Suprapubic skin (tissue), 4 donors: ENCODE measurements at places on chromosomes 1 and 21.

- no peak for DNase-seq
These were observed 3.6 kb upstream of the UBE2G2 start for GRCh38 chr21:44805226-44805625.

- peak; percentile 65 for DNase-seq
These were observed 1.8 kb downstream of the TXNIP start for GRCh38 chr1:145994391-145995120.

GRCh38 chr1:22488319-22488718 lies 36.7 kb downstream of the ZBTB40 start:
- DNase-seq: no peak

- no peak for DNase-seq
These were observed 37.4 kb downstream of the LRRC52 start for GRCh38 chr1:165580931-165581871.

- DNase-seq: no peak
These were observed 9.1 kb downstream of the LGALS8 start for GRCh38 chr1:236532850-236533249.

- DNase-seq: no peak
These were observed 93.0 kb downstream of the HFM1 start for GRCh38 chr1:91311672-91312071.

DNA sequence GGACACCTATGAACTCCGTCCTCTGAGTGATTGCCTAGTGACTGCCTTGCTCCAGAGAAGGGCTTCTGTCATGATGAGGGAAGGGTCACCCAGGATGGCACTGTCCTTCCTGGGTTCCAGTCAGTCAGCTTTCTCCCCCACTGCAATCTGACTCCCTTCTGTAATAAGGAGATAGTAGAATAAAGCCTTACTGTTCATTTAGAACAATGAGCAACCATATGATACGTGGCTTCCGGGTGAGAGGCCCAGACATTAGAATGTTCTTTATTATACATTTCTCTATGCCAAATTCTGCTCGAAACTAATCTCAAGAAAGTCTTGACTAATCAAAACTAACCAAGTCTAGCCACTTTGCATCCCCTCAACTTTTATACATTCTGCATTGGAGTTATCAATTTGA lies 8.5 kb upstream of the MTMR11 start:
- no peak for DNase-seq

- no peak for DNase-seq
These were observed 1995.8 kb downstream of the NCAM2 start for GRCh38 chr21:22993822-22994574.

DNA sequence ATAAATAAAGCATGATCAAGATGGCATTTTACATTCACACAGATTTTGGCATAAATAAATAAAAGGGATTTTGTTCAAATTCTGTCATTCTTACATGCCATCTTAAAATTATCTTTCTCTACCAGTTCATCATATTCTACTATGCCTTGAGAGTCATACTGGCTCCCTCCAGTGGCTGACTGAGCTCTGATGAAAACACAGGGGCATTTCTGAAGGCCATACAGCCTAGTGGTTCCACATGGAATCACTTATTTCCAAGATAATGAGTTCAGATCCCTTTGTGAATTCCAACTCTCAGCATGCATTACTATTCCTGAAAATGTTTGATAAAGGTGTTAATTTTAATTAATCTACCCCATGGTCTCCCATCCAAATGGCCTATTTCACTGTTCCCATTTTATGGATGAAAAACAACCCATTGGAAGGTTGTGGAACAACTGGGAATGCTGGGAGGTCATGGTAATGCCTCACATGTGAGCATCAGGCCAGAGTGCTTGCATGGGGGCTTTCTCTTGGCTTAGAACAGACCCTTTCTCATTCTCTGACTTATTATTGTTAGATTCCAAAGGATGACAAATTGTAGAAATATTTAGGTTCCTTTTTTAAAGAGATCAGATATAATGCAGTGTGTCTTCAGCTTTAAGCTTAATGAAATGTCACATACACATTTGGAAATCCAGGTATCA lies 622.4 kb upstream of the PKN2 start:
- no peak for DNase-seq

- peak; percentile 21 for DNase-seq
These were observed 434.5 kb downstream of the KIF26B start for GRCh38 chr1:245589316-245589715.

GRCh38 chr1:244789731-244790130 lies 45.7 kb upstream of the COX20 start:
- DNase-seq: no peak

DNA sequence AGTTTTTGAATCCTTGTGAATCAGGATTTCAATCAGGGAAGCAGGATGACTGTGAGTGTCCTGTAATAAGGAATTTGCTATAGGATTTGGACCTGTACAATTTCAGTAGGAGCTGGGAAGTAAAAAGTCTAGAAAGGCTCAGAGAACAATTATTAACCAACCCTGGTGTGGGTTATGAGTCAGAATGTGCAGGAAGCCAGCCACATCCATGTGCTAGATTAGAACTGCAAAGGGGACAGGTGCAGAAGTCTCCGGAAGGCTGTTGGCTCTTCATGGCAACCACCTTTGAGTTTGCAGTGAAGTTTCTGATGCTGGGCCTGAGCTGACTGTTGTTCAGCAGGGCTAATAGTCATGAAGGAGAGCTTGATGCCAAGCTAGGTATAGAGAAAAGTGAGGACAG lies 70.7 kb downstream of the SPATA46 start:
- no peak for DNase-seq

DNA sequence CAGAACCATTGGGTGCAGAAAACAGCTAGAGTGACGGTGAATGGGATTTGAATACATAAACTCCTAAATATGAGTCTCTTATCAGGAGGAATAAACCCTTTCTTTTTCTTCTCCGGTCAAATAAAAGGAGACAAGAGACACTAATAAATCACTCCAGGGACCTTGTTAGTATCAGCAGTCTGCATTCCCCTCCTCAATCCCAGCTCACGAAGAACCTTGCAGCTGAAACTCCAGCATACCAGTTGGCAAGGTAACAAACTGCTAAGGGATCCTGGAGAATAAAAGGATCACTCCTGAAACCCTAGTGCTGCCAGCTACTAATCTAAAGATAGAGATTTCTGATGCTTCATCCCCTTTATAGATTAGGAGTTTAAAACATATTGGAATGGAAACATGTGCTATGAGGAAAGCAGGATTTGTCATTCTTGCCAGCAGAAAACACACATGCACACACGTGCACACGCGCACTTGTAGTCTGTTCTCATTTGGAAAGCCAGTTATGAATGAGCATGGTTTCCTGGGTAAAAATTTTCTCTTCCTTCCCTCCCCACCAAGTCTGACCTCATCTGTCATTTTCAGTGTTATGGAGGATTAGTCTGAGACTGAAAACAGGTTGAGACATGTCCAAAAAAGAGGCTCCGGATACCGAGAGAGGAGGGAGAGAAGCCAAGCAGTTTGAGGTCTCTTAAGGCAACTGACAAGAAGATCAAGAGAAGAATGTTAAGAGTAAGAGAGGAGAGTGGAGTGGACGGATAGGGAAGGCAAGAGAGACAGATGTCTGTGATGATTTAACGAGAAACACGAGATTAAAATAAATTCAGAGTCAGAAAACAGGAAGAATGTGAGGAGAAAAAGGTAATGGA lies 10.9 kb downstream of the IER5 start:
- no peak for DNase-seq

DNA sequence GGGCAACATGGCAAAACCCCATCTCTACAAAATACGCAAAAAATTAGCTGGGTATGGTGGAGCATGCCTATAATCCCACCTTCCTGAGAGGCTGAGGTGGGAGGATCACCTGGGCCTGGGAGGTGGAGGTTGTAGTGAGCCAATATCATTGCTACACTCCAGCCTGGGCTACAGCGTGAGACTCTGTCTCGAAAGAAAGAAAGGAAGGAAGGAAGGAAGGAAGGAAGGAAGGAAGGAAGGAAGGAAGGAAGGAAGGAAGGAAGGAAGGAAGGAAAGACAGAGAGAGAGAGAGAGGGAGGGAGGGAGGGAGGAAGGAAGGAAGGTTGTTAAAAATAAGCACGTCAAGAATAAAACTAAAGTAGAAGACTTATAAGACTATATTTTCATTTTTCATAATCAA lies 17.0 kb upstream of the ATP1A1 start:
- DNase-seq: no peak

DNA sequence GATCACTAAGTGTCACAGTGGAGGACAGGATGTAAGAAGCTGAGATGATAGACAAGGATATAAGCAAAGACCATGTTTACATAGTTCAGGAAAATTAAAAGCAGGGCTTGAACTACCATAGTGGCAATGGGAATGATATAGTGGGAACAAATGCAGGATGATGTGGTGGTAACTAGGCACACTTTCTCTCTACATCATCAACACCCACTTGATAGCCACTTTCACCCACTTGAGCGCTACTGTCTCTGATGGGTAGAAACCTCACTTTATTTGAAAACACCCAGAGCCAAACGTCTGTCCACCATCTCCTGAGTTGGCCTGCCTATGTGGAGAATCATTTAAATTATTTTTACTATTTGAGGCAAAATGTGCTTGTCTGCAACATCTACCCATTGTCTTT lies 305.0 kb upstream of the ST6GALNAC5 start:
- no peak for DNase-seq

DNA sequence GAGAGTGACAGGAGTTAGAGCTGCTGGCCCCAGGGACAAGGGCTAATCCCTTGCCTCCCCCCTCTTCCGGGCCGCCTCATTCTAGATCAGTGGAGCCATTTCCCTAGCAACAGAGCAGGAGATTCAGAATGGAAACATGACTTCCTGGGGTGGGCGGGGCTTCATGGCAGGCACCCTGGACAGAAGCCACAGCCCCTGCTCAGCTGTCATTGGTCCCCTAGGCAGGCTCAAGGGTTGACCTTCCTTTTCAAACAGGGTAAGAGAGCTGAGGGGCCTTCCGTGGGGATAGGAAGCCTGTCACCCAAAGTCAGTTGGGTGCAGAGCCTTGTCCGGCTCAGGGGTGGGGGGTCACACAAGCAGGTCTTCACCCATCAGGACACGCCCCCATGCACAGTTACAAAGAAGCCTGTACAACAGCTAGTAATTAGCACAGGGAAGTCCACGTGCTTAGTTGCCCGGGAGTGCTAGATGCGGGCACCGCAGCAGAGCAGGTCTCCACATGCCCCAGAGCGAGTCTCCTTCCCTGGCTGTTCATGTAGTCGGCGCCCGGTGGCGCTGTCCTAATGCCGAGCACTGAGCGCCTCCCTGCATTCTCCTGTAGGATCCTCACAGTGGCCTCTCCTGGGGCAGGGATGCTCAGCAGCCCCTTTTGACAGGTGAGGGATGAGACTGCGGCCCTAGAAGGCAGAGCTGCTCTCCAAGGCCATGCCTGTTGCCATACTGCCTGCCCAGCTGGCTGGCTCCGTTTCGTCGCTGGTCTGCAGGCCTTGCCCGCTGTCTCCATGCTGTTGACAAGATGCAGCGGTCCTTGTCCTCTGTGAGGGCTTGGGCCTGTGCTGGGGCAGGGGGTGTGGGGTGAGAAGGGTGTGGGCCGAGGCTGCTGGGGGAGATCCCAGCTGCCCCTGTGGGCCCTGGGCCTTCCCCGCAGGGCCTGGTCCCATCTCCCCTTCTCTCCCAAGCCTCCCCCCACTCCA lies 5.1 kb downstream of the TMEM201 start:
- DNase-seq: no peak

- DNase-seq: no peak
These were observed 59.0 kb downstream of the SLX9 start for GRCh38 chr21:44998621-44999427.

- peak; percentile 93 for DNase-seq
These were observed at the start of gene F3 for GRCh38 chr1:94541246-94542087. Gene F3 (minus strand): TSS chr1:94541759. CDS start chr1:94541636, 123 bp downstream.

GRCh38 chr1:94325377-94326302 lies 88.3 kb upstream of the ARHGAP29 start:
- no peak for DNase-seq

- DNase-seq: no peak
These were observed 9.6 kb downstream of the STUM start for GRCh38 chr1:226558036-226558650.

- no peak for DNase-seq
These were observed 496.9 kb upstream of the LRRC7 start for GRCh38 chr1:69070660-69071373.

- DNase-seq: no peak
These were observed 7.5 kb downstream of the SDC3 start for GRCh38 chr1:30900931-30901560.

DNA sequence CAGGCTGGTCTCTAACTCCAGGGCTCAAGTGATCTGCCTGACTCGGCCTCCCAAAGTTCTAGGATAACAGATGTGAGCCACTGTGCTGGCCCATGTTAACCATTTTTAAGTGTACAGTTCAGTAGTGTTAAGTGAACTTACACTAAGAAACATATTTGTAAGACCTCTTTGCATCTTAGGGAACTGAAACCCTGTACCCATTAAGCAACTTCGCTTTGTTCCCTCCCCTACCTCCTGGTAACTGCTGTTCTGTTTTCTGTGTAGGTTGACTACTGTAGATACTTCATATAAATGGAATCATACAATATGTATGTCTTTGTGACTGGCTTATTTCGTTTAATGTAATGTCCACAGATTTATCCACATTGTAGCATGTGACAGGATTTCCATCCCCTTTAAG lies 11.0 kb downstream of the NUDC start:
- DNase-seq: no peak

DNA sequence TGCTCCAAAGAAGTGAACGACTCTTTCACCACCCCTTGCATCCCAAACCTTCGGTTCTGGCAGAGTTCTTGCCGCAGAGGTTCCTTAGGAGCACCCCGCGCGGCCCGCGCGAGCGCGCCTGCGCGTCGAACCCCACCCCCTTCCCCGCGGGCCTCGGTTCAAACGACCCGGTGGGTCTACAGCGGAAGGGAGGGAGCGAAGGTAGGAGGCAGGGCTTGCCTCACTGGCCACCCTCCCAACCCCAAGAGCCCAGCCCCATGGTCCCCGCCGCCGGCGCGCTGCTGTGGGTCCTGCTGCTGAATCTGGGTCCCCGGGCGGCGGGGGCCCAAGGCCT lies at the start of gene C1orf56:
Gene C1orf56, plus strand, starts transcription at position 161 of the 334 bp plus-strand sequence. Its CDS starts 97 bp downstream, at position 258.
- DNase-seq: peak; percentile 83

- DNase-seq: no peak
These were observed 3.6 kb upstream of the GNB1 start for GRCh38 chr1:1894354-1895059.

GRCh38 chr21:38092051-38092450 lies 164.7 kb upstream of the KCNJ15 start:
- DNase-seq: no peak

DNA sequence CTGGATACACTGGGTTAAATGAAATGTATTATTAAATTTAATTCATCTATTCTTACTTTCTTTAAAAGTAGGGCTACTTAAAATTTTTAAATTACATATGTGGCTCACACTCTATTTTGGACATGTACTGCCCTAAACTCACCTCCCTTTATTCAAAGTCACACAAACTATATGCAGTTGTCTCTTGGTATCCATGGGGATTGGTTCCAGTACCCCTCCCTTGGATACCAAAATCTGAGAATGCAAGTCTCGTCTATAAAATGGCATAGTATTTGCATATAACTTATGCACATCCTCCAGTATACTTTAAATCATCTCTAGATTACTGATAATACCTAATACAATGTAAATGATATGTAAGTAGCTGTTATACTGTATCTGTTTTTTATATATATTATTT lies 57.6 kb downstream of the FAF1 start:
- DNase-seq: no peak

- no peak for DNase-seq
These were observed 5.0 kb upstream of the HTR1D start for GRCh38 chr1:23222331-23222730.
